ENCODE measurements at places on chromosomes 11 and 22.

GRCh38 chr11:82750643-82751139 lies 17.0 kb upstream of the FAM181B start:
- DNase-seq, result no peak

- DNase-seq, result no peak
These were observed 14.5 kb upstream of the PARVA start for GRCh38 chr11:12362857-12363256.

DNA sequence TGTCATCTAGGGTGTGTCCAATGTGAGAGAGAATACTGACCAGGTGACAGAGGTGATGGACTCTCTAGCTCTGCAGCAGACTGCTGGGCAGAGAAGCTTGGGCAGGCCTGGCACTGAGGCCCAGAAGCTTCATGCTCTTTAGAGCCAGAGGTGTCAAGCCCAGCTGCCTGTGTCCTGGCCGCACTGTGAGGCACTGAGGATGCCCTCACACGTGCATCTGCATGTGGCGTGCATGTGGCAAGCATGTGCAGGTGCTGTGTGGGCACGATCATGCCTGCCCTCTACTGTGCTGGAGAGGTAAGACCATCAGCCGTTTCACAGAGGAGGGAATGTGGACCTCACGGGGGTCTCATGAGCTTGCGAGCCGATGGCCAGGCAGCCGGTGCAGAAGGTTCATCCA lies 15.8 kb upstream of the TXNRD2 start:
- DNase-seq, result no peak

DNA sequence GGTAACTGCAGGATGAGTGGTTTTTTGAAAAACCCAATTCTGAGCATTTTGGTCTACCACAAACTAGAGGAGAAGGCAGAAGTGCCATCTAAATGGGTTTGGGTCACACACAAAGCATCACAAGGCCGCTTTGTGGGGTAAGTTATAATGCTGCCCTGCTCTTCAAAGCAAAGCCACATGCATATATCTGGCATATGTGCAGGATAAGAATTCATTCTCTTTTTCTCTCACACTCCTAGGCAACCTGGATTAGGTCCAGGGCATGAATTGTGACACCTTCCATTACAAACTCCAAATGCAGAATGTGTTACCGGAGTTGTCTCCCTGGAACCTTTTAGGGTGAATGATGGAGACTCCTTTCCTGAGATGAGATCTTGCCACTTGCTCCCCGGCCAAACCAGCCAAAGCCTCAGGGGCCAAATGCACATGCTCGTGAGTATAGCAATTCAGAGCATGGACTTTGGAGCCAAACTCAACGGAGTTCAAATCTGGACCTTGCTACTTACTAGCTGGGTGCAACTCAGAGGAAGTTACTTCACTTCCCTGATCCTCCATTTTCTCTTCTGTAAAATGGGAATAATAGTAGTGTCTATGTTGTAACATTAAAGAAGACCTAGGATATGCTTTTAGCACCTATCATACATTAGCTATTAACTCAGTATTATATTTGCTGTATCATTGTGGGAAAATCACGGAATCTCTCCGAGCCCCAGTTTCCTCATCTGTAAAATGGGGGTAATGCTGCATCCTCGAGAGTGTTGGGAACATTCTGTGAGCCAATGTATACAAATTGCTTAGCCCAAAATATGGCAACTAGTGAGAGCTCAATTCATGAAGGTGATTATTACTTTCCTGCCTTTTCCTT lies 96.6 kb downstream of the COMMD9 start:
- DNase-seq, result peak; percentile 17

GRCh38 chr11:21768388-21768787 lies 424.5 kb upstream of the ANO5 start:
- no peak for DNase-seq

DNA sequence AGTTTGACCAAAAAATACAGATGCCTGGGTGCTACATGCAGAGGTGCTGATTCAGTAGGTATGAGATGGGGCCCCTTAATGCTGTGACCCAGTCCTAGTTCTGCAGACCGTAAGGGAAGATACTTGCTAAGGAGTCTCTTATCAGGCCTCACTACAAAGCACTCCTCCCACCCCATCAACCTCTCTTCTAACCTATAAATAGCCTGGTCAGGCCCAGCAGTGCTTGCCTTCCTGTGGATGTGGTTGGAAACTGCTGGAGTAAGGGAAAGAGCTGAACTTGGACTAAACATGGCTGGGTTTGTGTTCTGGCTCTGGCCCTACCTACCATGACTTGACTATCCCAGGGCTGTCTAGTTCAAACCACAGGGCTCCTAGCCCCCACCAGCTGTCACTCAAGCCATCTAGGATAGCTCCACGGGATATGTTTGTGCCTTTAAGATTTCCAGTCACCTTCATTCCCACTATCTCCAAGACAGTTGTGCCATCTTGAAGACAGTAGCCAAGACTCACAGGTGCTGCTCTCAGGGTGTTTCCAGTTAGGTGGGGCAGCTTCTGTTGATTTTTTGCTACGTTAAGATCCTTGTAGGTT lies 9.5 kb upstream of the DKK3 start:
- no peak for DNase-seq

- DNase-seq, result no peak
These were observed 14.8 kb upstream of the GAL start for GRCh38 chr11:68669301-68670090.

GRCh38 chr11:94396282-94396681 lies 4.9 kb downstream of the GPR83 start:
- DNase-seq, result no peak

DNA sequence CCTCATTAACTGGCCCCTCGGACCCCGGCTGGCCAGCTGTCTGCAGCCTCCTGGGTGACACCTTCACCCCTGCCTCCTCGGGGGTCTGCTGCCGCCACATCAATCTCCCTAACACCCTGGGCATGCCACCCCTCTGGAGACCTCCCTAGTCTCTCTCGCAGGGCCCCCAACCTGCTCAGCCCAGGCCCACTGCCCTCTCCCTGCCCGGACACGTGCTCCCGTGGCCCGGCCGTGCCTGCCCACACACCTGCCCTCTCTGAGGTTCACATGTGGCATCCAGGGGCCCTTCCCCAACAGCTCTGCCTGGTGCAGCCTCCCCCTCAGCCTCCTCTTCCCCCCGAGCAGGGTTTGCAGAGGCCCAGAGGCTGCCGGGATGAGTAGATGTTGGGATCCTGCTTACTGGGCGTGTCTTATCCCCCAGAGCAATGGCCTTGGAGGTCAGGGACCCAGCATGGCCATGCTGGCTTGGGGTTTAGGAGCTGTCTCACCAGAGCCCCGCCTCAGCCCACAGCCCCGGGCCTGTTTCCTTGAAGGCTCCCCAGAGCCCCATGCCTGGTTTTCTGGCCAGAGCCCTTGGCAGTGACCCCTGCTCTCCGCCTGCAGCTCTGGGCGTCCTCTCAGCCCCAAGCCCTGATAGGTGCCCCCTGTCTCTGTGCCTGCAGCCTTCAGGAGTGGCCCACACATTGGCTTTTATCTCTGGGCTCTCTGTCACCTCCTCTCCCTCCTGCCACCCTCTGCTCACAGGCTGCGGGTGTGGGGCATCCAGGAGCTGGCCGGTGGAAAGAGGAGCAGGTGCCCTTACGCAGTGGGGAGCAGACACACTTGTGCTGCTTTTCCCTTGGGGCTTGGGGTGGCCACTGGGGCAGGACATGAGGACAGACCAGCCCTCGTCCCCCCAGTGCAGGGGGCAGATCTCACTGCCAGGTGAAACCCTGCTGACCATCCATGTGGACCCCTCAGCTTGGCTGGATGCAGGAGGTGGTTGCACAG lies 25.7 kb upstream of the SEPTIN5 start:
- no peak for DNase-seq

GRCh38 chr11:107182978-107183377 lies 164.7 kb upstream of the GUCY1A2 start:
- DNase-seq, result no peak

DNA sequence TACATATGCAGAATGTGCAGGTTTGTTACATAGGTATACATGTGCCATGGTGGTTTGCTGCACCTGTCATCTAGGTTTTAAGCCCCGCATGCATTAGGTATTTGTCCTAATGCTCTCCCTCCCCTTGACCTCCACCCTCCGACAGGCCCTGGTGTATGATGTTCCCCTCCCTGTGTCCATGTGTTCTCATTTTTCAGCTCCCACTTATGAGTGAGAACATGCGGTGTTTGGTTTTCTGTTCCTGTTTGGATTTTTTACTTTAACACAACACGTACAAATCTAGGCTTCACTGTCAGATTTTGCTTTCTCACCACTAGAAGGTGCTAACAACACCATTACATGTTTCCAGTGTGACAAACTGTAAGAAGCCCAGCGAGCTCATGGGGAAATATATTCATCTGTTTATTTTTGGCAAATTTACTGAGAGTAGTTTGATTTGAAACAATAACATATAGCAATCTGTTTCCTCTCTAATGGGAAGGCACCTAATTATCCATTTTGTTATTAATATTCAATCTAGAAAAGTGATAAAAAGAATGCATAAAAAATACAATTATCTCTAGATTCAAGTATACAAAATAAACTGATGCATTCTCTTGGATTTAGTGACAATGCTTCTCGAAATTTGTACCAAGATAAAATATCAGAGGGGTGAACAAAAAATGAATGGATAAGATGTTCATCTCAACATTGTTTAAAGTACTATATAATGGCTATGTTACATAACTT lies 23.2 kb upstream of the BIRC3 start:
- DNase-seq, result no peak

- DNase-seq, result no peak
These were observed 512.3 kb upstream of the RAG2 start for GRCh38 chr11:37110385-37110784.

GRCh38 chr11:394858-395655 lies 1.0 kb downstream of the PKP3 start:
- DNase-seq, result no peak

GRCh38 chr22:45127866-45128265 lies 35.9 kb upstream of the NUP50 start:
- DNase-seq, result no peak

- DNase-seq, result peak; percentile 3
These were observed 177.2 kb downstream of the INSC start for GRCh38 chr11:15291885-15292284.

DNA sequence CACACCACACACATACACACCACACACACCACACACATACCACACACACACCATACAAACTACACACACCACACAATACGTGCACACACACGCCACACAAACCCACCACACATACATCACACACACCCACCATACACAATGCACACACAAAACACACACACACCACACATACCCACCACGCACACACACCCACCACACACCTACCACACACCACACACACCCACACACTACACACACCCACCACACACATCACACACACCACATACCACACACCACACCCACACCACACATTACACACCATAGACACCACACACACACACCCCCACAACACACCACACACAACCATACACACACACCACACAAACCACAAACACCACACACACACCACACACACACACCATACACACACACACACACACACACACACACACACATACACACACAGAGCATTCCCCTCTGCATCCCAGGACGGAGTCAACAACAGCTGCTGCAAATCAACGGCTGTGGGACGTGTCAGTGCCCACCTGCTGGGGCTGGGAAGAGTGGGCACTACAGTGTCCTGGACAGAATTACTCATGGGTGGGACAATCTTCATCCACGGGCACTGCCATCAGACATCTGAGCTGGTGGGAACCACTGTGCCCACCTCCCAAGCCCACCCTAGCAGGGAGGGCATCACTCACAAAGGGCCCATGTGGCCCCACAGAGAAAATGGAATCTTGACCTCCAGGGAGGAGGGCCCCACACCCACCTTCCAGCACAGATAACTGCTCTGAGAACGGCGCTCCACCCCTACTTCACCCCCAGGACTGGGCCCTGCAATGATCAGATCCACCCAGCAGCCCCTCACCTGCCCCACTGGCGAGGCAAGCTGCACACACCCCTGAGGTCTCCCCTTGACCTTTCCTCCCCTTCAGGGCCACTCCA lies 8.4 kb downstream of the TP53I11 start:
- DNase-seq, result no peak

- no peak for DNase-seq
These were observed at the start of gene ALDH3B2 for GRCh38 chr11:67674442-67674871. TSS of gene ALDH3B2 (minus strand) at chr11:67674623. CDS start at chr11:67666935, 7,688 bp downstream.

- DNase-seq, result no peak
These were observed 65.7 kb upstream of the DDI1 start for GRCh38 chr11:103970701-103971249.

- no peak for DNase-seq
These were observed 736.5 kb upstream of the CCDC90B start for GRCh38 chr11:84022695-84023094.

- DNase-seq, result no peak
These were observed 377.4 kb downstream of the DYNC2H1 start for GRCh38 chr11:103486604-103487003.

DNA sequence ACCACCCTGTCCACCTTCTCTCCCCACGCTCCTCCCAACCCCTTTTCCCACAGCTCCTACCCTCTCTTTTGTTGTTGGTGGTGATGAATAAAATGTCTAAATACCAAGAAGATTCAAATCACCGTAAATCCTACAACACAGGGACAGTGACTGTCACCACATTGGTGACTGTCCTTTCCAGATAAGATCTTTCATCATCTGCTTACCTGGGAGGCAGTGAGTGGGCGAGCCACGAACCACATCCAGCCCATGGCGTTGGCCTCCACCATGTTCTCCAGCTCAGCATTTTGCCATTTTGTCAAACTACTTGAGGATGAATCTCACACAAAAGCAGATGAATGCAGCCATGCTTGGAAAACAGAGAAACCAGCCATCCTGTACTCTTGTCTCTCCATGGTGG lies 6.7 kb upstream of the CYTH4 start:
- DNase-seq, result no peak

DNA sequence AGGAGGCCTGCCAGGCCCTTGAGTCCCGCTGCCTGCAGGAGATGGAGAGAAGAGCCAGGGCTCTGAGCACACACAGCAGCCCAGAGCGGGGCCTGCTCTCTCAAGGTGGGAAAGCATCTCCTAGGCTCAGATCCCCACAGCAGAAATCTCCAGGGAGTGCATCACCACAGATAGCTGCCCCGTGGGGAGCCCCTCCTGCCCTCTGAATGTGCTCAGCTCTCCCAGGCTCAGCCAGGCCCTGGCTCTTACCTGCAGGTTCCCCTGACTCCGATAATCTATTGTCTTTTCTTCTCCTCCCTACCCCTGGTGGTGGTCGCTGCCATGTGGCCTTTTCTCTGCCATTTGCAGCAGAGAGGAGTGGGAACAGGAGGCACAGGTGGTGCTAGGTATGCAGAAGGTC lies 49.9 kb downstream of the BTG4 start:
- no peak for DNase-seq

DNA sequence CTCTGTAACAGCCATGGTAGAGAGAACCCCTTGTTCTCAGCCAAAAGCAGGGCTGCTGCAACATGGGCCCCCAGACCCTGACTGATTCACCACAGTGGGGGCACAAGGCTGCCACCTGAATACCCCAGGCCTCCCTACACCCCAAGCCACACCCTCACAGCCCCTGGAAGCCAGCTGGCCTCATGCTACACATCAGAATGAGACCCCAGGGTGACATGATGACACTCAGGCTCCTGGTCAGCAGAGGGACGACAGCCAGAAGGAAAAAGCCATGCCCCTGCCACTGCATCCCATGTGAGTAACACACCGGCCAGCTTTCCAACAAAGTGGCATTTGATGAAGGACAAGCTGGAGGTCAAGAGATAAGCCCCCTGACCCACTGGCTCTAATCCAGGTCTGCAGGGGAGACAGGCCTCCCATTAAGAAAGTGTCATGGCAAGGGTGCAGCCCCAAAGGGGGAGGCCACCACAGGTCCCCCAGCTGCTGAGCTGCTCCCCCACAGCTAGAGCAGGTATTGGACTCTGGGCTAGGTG lies 2.6 kb downstream of the CDPF1 start:
- no peak for DNase-seq
